ENCODE measurements at places on chromosomes 5 and 9. TPM values are rescaled to one million over a fixed set of nuclear protein-coding genes. Genes with fewer than 3 reads are reported as not detected.

GABRA6 gene
- total RNA-seq = not detected

PRDM9 gene
- not detected for total RNA-seq

SPATA31C1 gene
- not detected for total RNA-seq

OR1J2 gene
- not detected for total RNA-seq

FYB1 gene
- total RNA-seq = 31.0 TPM

RASGEF1C gene
- total RNA-seq = not detected

PCDHGA10 gene
- 3.6 TPM for total RNA-seq

FGF1 gene
- 0.63 TPM for total RNA-seq

FAM240B gene
- total RNA-seq = not detected
